Brain (organoid and tissue), 16 donors: ENCODE measurements at places on chromosomes 13 and 19. TPM values are rescaled to one million over a fixed set of nuclear protein-coding genes. Genes with fewer than 3 reads are reported as not detected.

The FCGBP gene
- polyA plus RNA-seq = 12.3 TPM

The PCDH17 gene
- 2.2 TPM for polyA plus RNA-seq

The CGB2 gene
- not detected for polyA plus RNA-seq

The FFAR2 gene
- 0.15 TPM for polyA plus RNA-seq

The MZT1 gene
- polyA plus RNA-seq = 21.8 TPM

GRCh38 chr13:112077729-112078128, 10.8 kb downstream of the SOX1 start:
- DNase-seq = no peak

- no peak for DNase-seq
These were observed 40.6 kb downstream of the KATNAL1 start for GRCh38 chr13:30266756-30267155.

GRCh38 chr13:82833923-82834322, 1048.4 kb downstream of the SLITRK1 start:
- no peak for DNase-seq

GRCh38 chr13:95457294-95457693, 95.2 kb upstream of the CLDN10 start:
- DNase-seq = no peak

DNA sequence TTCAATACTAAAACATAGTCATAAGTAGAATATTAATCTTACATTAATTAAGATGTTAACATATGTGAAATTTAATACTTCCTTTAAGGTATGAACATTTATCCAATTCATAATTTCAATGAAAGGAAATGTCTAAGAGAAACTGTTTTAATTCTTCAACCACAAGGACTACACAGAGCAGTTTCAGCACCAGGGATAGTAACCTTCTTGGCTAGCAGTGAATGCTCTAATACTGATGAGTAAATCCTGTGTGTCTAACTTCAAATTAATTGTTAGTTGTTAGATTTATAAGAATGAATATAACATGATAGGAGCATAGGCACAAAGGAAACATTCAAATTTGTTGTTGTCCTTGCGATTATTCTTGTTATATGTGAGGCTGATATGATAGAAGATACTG, 15.6 kb upstream of the NBEA start:
- no peak for DNase-seq

DNA sequence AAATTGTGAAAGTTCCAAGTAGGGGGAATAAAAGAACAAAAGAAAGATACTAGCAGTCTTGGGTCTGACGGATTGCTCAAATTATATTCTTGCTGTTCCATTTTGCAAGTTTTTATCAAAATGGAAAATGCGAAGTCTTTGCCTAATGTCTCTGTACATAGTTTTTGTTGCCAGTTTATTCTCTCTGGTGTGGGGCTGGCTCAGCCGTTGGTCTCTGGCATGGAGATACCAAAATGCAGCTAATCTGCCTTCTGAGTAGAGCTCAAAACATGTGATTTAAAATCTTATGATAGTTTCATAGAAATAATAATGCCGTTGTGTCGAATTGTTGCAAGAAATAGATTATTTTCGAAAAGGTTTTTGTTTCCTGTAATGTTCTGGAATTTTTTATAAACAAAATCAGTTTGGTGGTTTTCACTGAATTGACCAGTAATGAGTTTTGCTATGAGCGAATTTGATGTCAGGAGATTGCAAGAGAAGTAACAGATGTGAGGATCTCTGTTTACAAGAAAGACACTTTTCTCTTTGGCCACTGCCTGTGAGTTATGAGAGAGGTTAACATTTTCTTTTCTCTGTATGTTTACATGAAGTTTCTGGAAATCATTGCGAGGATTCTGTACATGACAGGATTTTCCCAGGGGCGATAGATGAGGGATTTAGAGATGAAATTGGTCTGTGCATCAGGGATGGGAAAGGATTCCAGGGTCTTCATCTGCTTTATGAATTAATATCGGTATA, 147.0 kb downstream of the DCT start:
- no peak for DNase-seq
